SK-N-MC (cell line): ENCODE measurements at places on chromosomes 6 and 20.

- no peak for DNase-seq
Measured at GRCh38 chr6:1287103-1287591, 24.8 kb upstream of the FOXQ1 start.

DNA sequence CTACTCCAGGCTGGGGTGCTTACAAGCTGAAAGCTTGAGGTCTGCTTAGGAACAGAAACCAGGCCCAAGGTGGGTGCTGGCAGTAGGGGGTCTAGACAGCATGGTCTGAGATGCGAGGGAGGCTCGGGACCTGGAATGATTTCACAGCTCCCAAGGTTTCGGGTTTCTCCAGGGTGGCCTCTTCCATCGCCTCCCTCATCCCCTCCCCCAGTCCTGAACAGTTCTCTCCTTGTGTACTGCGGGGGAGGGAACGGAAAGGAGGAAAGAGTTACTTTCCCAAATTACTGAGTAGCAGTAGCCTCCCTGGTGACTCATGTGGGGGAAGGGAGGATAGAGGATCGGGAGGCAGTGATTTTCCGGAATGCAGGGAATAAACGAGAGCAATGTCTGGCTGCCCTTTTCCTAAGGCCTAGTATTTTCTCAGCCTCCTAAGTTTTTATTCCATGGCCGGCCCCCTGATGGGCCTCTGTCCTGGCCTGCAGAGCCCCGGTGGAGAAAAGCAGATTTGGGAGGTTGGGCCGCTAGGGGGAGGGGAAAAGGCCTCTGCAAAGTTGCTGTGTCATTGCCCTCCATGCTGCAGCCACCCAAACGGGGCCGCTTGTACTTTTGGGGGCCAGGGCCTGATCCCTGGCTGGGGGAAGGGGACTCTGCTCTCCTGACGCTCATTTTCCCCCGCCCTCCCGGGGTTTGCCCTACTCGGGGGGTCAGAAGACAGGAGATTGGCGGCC, 1.5 kb downstream of the BRD2 start:
- no peak for DNase-seq

GRCh38 chr20:35120012-35120701, 27.0 kb downstream of the EDEM2 start:
- no peak for DNase-seq

- no peak for DNase-seq
Measured at GRCh38 chr6:144248476-144249301, 36.4 kb upstream of the UTRN start.

DNA sequence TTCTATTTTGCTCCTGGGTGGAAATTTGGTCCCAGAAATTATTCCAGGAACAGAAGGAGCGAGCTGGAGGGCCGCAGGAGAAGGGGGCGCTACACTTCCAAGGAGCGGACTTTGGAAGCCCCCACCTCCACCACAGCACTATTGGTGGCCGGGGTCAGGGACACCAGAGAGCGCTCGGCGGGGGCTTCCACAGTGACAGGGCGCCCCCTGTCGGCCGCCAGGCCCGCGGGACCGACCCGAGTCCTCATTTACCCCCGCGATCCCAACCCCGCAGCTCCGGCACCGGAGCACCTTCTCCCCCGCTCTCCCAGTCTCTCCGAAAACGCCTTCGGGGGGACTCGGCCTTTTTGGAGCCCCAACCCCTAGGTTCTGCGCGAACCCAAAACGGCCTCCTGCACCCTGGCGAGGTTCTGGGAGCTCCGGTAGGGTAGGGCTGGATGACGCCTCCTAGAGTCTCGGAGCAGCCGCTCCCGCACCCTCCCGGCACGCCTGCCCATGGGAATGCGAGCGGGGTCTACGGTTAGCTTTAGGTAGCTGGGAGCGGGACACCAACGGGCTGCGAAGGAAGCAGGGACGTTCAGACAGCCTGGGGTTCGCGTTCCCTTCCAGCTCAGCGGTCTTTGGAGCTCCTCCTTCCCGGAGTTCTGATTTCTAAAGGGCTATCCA, 2.4 kb upstream of the FOXA2 start:
- DNase-seq, result no peak

DNA sequence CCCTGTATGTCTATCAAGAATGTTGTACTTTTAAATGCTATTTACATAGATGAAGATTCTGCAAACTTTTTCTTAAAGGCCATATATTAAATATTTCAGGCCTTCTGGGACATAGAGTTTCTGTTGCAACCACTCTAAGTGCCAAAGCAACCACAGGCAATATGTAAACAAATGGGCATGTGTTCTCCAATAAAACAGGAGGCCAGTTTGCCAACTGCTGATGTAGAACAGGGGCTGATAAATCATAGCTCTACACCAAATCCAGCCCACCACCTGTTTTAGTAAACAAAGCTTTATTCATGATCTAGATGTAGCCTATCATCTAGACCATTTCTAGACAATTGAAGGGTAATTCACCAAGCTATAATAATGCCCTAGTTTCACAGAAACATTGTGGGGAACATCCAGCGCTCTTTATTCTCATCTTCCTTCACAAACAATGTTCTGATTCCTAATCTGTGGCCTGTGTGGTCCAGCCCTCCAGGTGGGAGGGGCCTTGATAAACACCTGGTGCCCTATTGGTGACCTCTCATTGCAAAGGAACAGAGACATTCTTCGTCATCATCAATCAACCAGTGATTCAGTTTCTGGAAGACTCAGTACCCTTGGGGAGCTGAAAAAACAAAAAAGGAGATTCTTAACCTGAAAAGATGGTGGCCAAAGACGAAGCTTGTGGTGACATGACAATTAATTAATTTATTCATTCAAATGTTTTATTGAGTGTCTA, 80.2 kb downstream of the PREP start:
- DNase-seq, result no peak

GRCh38 chr6:136579800-136580199, 29.6 kb upstream of the MAP7 start:
- no peak for DNase-seq

DNA sequence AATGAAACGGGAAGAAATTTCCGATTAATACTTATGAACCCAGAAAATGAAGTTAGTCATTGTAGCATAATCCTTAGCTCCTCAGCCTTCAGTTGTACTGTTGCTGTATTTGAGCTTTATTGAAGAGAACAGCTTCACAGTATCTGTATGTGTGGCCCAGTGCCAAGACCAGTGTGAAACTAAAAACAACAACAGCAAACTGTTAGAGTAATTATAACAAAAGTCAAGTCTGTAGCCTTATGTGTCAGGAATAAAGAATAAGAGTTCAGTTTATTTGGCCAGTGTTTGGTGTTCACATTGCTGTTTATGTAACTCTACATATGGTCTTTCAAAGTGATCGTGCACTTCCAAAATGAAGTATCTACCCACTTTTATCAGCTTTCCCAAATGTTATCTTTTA, 70.9 kb downstream of the ARID1B start:
- no peak for DNase-seq

GRCh38 chr6:7238900-7239589, 74.0 kb downstream of the SSR1 start:
- no peak for DNase-seq

DNA sequence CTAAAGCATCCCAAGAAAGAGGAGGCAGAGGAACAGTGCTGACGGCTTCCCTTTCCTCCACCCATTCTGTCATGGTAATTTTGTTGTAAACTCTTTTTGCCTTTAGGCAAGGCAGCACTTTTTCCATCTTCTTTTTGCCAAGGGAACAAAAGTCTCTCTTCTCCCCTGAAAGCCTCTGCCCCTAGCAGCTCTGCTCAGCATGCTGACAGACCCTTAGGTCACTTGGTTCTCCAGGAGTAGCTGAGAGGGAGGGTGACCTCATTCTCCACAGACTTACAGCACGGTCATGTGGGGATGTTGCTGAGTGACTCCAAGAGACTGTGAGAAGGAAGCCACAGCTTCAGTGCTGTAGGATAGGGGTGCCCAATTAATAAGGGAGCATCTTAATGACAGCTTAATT, 81.1 kb upstream of the RALGAPA2 start:
- no peak for DNase-seq

- DNase-seq, result no peak
Measured at GRCh38 chr20:21505161-21505809, 8.6 kb downstream of the NKX2-2 start.

- DNase-seq, result no peak
Measured at GRCh38 chr20:45998761-45999160, 9.9 kb upstream of the MMP9 start.
